Mesangial cell (primary cell): ENCODE measurements at places on chromosomes 11 and 22. TPM values are rescaled to one million over a fixed set of nuclear protein-coding genes. Genes with fewer than 3 reads are reported as not detected.

GPR83 gene
- not detected in 2 replicates for total RNA-seq

OR56B1 gene
- total RNA-seq = not detected in 2 replicates

PSMA1 gene
- total RNA-seq = 110 and 145 TPM in 2 replicates

OR4A16 gene
- not detected in 2 replicates for total RNA-seq

MAJIN gene
- total RNA-seq = not detected in 2 replicates

INPP5J gene
- total RNA-seq = 3.3 and 5.2 TPM in 2 replicates

OR4D5 gene
- total RNA-seq = not detected in 2 replicates

MCAM gene
- 304 and 613 TPM in 2 replicates for total RNA-seq

CCS gene
- 20.4 and 32.2 TPM in 2 replicates for total RNA-seq

INCENP gene
- 13.3 and 100 TPM in 2 replicates for total RNA-seq

MICAL3 gene
- 34.9 and 38.8 TPM in 2 replicates for total RNA-seq

RSF1 gene
- total RNA-seq = 8.5 and 9.5 TPM in 2 replicates

IL10RA gene
- total RNA-seq = 0.49 TPM in 1 of 2 replicates, not detected in the other

TMPRSS4 gene
- total RNA-seq = 0.25 TPM in 1 of 2 replicates, not detected in the other

TRIM48 gene
- not detected in 2 replicates for total RNA-seq

MOGAT2 gene
- not detected in 2 replicates for total RNA-seq

MS4A6E gene
- not detected in 2 replicates for total RNA-seq

USP2 gene
- 1.1 and 11.3 TPM in 2 replicates for total RNA-seq
